Heart left ventricle (tissue), 16 donors: ENCODE measurements at places on chromosomes 12 and 14.

DNA sequence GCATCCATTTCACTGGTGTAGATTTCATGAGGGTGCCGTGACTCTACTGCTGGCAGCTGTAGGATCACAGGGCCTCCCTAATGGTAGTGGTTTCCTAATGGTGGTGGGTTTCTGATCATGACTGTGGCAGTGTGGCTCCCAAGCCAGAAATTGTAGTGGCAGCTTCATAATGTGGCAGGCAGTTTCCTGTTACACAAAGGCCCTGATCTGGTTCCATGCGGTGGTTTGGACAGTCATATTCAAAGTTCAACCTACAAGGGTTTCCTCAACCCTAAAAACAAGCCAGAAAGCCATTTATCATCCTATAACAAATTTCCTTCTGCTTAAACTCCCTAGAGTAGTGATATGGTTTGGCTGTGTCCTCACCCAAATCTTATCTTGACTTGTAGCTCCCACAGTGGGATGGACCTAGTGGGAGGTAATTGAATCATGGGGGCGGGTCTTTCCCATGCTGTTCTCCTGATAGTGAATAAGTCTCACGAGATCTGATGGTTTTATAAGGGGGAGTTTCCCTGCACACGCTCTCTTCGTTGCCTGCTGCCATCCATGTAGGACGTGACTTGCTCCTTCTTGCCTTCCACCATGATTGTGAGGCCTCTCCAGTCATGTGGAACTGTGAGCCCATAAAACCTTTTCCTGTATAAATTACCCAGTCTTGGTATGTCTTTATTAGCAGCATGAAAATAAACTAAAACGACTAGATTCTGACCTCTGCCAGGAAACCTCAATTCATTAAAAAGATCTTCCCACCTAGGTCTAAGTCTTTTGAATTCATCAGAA lies 257.1 kb downstream of the EFCAB11 start:
- H3K36me3 ChIP-seq = no peaks in the 10 kb centered on the region
- no peak for DNase-seq
- H3K27ac ChIP-seq = no peak overlapping the region
- H3K27me3 ChIP-seq = no peaks in the 10 kb centered on the region
- H3K4me1 ChIP-seq = no peaks in the 10 kb centered on the region

- H3K4me1 ChIP-seq = no peaks in the 10 kb centered on the region
- no peak overlapping the region for H3K4me3 ChIP-seq
- no peaks in the 10 kb centered on the region for H3K27me3 ChIP-seq
Observed at GRCh38 chr12:30278401-30278800, 417.3 kb downstream of the IPO8 start.

GRCh38 chr12:76198839-76199238 lies 114.4 kb upstream of the NAP1L1 start:
- H3K27ac ChIP-seq = no peak overlapping the region
- no peaks in the 10 kb centered on the region for H3K4me1 ChIP-seq
- H3K4me3 ChIP-seq = no peak overlapping the region
- no peaks in the 10 kb centered on the region for H3K36me3 ChIP-seq
- no peak for DNase-seq

DNA sequence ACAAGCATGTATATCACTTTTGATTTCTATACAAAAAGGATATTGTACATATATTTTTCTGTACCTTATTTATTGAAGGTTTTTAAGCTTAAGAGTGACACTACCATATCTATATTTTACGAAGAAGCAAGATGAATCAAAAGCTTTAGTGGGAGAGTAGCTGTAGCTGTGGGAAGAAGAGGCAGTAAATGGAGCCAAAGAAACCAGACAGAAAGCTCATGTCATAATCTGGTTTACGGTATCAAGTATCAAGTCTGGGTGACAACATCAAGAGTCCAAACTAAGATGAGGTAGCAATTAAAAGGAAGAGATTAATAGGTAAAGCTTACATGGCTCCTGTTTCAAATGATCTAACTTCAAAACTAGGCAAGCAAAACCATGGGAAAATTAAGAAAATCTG lies 54.8 kb downstream of the CEP83 start:
- no peak overlapping the region for H3K27ac ChIP-seq
- peaks cover 14% of the 10 kb centered on the region for H3K36me3 ChIP-seq
- H3K27me3 ChIP-seq = no peaks in the 10 kb centered on the region
- H3K4me3 ChIP-seq = no peak overlapping the region

DNA sequence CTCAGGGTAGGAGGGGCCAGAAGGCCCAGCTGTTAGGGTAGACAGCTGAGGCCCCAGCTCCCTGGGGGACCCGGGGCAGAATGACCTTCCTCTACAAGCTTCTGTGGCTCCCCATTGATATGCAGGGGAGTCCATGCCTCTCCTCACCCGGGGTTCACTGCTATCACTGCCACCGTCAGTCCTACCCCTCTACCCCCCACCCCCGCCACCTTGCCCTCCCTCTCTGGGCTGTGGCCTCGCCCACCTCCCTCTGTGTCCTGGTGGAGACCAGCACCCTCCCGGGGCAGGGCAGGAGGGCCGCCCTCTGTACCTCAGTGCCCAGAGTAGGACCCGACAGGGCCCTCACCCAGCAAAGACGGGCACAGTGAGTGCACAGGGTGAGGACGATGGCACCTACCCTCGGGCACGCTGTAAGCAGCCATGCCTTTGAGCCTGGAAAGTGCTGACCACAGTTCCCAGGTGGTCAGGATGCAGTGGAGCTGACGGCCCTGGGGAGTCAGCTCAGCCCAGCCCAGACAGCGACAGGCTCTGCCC lies 88.4 kb upstream of the SFSWAP start:
- DNase-seq = peak; percentile 13
- H3K4me1 ChIP-seq = peaks cover 4% of the 10 kb centered on the region
- H3K36me3 ChIP-seq = no peaks in the 10 kb centered on the region
- no peak overlapping the region for H3K4me3 ChIP-seq

DNA sequence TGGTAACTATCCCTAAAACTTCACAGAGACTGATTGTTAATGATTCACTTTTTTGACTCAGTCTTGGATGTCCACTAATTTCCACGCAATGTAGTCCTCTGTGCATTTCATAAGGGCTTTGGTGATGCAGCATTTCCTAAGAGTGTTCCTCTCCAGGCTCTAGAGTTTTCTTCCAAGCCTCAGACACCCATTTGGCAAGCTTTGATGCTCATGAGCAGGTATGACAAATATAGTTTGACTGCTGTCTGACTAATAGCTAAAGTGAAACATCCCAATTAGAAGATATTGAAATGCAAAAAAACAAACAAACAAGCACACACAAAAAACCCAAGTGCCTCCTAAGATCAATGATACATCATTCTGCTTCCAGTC lies 1.5 kb upstream of the VAMP1 start:
- no peaks in the 10 kb centered on the region for H3K36me3 ChIP-seq

DNA sequence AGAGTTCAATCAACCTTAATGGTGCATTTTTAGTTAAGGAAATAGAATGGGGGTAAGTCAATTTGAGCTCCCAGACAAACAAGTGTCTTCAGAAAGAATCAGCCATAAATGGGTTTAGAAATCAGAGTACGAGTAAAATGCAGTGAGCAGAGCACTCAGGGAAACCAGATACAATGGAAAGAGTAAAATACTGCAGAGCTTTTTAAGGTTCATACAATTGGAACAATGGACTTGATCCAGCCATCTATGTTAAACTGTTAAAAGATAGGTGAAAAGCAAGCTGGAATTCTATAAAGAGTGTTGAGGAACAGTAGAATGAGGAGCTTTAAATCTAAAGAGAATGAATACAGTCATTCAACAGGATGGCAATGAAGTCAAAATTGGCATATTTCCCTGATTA lies 23.8 kb upstream of the PCNX4 start:
- H3K36me3 ChIP-seq = no peaks in the 10 kb centered on the region
- H3K4me3 ChIP-seq = no peak overlapping the region
- H3K4me1 ChIP-seq = no peaks in the 10 kb centered on the region

GRCh38 chr14:65639216-65639615 lies 226.7 kb downstream of the FUT8 start:
- no peak overlapping the region for H3K4me3 ChIP-seq
- no peak for DNase-seq
- no peaks in the 10 kb centered on the region for H3K27me3 ChIP-seq
- no peak overlapping the region for H3K27ac ChIP-seq
- no peaks in the 10 kb centered on the region for H3K4me1 ChIP-seq

GRCh38 chr12:22069851-22070250 lies 23.8 kb downstream of the CMAS start:
- no peak overlapping the region for H3K4me3 ChIP-seq
- H3K27ac ChIP-seq = no peak overlapping the region
- DNase-seq = no peak

GRCh38 chr14:103021684-103022001 lies 35.7 kb downstream of the CDC42BPB start:
- H3K4me3 ChIP-seq = no peak overlapping the region
- peaks cover 10% of the 10 kb centered on the region for H3K36me3 ChIP-seq

DNA sequence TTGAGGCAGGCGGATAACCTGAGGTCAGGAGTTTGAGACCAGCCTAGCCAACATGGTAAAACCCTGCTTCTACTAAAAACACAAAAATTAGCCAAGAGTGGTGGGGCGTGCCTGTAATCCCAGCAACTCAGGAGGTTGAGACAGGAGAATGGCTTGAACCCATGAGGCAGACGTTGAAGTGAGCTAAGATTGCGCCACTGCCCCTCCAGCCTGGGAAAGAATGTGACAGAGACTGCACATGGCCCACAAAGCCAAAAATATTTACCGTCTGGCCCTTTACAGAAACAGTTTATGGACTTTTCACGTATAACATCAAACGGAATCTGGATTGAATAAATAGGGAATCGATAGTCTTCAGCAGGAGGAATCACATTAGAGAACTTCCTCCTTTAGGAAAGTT lies 3.5 kb downstream of the RSRC2 start:
- peaks cover 69% of the 10 kb centered on the region for H3K36me3 ChIP-seq
- H3K4me1 ChIP-seq = peaks cover 52% of the 10 kb centered on the region
- peak overlapping the region; percentile 92 for H3K4me3 ChIP-seq
- no peaks in the 10 kb centered on the region for H3K27me3 ChIP-seq
- H3K27ac ChIP-seq = no peak overlapping the region

DNA sequence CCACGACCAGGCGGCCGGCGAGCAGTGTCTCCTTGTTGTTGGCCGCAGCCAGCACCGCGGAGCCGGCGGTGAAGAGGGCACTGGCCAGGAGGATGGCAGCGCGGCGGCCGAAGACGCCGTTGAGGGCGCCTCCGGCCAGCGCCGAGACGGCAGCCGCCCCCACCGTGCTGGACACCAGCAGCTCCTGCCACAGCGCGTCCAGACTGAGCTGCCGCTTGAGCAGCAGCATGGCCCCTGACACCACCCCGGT lies 691 bp downstream of the SLC2A13 start:
- peaks cover 35% of the 10 kb centered on the region for H3K4me1 ChIP-seq
- peak overlapping the region; percentile 93 for H3K27ac ChIP-seq
- H3K36me3 ChIP-seq = no peaks in the 10 kb centered on the region
- no peak for DNase-seq
- no peaks in the 10 kb centered on the region for H3K27me3 ChIP-seq
